ENCODE measurements at places on chromosomes 16 and 17. TPM values are rescaled to one million over a fixed set of nuclear protein-coding genes. Genes with fewer than 3 reads are reported as not detected.
A peak's percentile ranks its signal among the peaks of the same experiment; 100 is the strongest.

DNA sequence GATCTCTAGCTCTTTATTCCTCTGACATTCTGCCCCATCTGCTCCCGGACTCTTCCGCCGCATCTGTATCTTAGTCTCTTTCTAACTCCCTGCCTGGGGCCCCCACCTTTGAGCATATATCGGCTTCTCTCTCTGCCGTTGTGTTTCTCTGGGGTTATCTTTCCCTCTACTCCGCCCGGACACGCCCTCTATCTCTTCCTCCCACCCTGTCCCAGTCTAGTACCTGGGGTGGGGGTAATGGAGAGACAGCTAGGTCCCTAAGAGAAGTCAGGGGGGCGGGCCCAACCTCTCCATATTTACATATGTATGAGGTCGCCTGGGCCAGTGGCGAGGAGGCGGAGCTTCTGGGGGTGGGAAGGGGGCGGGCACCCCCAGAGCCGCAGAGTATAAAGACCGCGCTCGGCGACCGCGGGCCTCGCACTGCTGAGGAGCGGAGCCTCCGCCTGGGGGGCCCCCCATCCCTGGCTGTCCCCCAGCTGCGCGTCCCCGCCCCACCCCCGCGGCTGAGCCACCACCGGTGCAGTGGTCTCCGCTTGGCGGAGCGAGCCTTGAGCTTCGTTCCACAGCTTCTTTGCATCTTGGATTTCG, at the start of gene ATP1B2:
Gene ATP1B2 (plus strand): TSS at position 418 of the 588 bp plus-strand sequence. CDS start 593 bp downstream, outside the sequence.
- DNase-seq: peak; percentile 66

DNA sequence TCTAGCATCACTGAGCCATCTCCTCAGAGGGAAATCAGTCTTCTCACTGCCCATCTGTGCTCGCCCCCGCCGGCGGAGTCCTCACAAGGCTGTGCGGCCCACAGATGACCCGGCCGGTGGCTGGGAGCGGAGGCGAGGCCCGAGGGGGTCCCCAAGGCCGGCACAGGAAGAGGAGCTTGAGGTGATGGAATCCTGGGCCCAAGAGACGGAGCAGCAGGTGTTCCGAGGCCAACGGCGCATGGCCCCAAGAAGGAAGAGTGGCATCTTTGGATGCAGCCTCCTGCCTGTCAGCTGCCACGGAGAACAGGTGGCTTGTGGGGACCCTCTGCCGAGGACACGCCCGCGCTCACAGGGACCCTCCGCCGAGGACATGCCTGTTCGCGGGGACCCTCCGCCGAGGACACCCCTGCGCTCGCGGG, 72.7 kb upstream of the GNG13 start:
- DNase-seq: no peak

DNA sequence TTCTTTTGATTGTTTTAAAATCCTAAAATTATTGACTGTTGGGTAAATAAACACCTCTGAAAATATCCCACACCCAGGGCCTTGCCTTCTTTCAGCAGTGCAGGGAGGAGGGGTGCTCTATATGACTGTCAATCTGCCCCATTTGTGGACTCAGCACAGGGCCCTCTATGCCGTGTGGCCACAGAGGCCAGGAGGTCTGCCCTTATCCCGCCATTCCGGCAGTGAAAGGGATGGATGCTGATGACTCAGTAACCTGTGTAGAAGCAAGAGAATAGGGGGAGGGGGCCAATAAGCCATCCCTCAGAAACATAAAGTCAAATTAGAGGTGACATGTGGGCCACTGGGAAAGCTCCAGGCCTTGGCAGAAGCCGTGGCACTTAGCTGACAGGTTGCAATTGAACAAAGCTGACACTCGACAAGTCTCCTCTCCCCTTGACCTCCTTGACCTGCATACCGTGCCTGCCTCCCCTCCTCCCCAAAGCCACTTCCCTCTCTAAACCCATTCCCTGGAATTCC, 281.4 kb upstream of the DYNLRB2 start:
- DNase-seq: no peak

FOXC2 gene
- not detected for total RNA-seq
